Pulmonary artery endothelial cell (primary cell): ENCODE measurements at places on chromosomes 7 and 10.
A peak's percentile ranks its signal among the peaks of the same experiment; 100 is the strongest.

DNA sequence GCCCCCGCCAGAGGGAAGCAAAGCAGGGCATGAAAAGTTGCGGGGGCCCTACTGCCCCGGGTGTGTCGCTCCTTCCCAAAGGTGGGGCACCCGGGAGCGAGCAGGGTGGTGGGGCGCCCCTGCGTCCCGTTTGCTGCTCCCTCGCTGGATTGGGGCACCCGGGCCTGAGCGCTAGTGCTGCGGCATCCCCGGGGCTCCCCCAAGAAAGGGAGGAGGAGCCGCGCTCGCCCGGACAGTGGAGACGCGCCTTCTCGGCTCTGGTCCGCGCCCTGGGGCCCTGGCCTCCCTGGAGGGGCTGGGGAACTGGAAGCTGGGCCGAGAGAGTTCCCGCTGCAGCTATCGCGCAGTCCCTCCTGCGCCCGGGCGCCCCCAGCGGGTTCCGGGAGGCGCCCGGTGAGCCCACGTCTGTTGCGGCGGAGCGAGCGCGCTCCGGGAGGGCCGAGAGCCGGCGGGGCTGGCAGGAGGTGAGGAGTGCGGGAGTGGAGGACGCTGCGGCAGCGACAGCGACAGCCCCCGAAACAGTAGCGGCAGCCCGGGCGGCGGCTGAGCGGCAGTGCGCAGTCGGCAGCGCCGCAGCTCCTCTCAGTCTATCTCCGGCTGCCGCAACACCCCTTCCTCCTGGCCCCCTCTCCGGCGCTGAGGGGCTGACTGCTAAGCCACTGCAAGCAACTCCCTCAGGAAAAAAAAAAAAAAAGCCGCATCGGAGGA, 504 bp upstream of the BMPER start:
- no peak for DNase-seq

- no peak for DNase-seq
Measured at GRCh38 chr10:92142949-92143348, 147.9 kb downstream of the CPEB3 start.

DNA sequence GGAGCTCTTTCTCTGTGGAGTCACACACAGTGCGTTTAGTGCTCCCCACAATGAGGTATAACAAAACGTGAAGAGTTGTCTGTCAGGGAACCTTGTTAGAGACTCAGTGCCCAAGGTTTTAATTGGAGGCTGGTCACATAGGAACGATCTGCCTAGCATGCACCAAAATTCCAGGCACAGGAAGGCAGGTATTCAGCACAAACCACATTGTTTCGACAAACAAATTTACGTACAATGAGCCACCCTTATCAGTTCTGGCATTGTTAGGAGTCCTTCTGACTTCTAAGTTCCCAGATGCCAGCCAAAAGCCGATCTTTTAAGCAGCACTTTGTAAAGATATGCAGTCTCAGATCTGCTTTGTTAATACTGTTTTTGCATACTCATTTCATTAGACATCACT, 414.2 kb upstream of the MTPN start:
- no peak for DNase-seq

DNA sequence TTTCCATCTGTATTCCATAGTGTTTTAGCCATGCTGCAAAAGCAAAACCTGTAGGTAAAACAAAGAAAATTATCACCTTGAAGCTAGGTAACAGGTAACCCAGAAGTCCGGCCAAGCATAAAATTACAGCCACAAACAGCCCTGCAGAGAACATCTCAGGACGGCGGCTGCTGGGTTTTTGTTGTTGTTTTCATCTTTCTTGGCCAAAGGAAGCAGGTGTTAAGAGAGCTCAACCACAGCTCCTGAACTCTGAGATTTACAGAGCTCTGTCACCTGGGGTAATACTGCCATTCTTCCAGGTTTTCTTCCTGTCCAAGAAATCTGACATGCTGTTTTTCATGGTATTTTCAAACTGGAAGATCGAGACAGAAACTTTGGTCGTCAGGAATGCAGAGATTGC, 847 bp upstream of the SCIN start:
- DNase-seq: no peak

GRCh38 chr7:137519181-137519691, 175.7 kb upstream of the PTN start:
- DNase-seq: no peak

DNA sequence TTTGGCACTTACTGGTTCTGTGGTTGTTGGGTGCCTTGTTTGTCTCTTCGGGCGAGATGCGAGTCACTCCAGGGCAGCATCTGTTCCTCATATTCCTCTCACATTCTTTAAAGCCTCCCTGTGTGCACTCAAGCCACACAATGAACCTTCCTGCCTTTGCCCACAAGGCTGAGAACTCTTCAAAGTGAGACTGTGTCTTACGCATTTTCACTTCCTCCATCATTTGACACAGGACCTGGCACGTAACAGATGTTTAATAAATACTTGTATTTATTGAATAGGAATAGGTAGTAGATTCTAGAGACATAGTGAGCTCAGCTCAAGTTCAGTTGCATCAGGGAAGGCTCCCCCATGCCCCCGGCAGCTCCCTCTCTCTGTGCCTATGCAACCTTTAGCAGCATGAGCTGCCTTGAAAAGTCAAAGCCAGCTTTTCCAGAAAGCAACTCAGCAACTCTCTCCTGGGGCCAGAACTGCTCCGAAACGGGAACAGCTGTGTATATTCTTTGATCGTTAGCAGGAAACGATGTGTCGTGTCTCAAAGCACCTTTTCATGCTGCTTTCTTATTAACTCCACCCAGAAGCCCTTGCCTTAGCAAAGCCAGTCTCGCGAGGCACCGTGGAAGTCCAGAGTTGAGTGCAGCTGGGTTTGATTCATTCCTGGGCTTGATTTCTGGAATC, 97.5 kb downstream of the PFKFB3 start:
- DNase-seq: no peak

DNA sequence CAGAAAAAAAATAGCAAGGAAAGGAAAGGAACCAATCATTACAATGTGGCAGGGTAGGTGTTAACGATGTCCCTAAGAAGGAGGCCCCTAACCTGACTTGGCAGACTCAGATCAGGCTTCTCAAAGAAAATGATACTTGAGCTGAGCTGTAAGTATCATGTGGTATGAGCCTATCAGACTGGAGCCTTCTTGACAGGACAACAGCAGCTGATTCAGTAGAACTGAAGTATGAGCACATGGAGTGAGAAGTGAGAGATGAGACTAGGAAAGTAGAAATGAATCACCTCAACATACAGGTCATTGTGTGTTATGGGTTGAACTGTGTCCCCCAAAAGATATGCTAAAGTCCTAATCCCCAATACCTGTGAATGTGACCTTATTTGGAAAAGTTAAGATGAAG, 66.3 kb downstream of the MTERF1 start:
- DNase-seq: no peak

- DNase-seq: no peak
Measured at GRCh38 chr10:33279276-33279675, 55.2 kb downstream of the NRP1 start.

- no peak for DNase-seq
Measured at GRCh38 chr7:88254721-88255424, 35.0 kb upstream of the SRI start.

- no peak for DNase-seq
Measured at GRCh38 chr10:102643336-102644065, 778 bp upstream of the TRIM8 start.

DNA sequence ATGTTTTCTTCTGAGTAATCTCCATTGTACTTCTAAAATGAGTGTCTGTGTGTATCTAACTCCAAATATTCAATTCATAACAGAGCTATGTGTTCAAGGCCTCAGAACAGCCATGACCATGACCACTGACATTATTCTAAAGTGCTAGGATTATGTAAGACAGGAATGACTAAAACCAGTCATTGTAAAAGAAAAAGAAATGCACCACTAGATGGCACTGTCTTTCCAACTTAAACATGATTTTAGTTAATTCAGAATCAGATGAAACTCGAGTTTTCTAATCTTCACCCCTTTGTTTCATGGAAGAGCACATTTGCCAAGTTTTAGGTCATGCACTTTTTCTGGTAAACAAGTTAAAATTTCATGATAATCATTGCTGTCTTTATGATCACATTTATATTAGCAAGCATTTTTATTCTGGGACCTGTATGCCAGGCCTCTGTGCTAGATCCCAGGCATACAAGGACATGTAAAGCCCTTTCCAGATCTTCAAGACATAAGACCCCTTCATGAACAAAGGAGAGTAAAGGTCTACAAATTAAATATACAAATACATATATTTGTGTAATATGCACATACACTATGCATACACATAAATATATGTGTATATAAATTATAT, 26.1 kb upstream of the RSU1 start:
- no peak for DNase-seq

DNA sequence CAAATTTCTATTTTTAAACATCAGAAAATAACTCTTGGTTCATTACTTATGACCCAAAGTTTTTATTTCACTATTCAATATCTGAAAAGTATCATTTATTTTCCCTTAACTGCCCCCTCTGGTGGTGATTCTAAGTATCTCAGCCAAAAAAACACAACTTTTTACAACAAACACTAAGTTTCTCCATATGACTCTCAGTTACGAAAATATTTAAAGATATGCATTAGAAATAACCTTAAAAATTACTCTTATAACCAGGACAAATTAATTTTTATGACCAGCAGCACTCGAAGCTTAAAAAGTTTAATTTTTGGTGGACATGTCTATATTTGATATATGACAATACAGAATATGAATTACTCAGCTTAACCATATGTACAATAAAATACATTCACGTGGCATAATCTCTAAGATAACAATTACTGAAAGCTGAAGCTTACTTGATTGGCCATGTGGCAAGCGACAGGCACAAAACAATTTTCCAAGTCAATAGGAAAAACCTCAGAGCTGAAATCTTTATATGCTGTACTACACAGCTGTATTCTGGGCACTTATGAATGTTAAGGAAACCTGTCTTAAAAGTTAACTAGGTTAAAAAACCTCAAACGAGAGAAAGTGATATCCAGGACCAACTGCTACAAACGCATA, 2.3 kb downstream of the HNRNPA2B1 start:
- DNase-seq: no peak

GRCh38 chr7:25054819-25055519, 70.1 kb downstream of the CYCS start:
- no peak for DNase-seq

- no peak for DNase-seq
Measured at GRCh38 chr7:66256281-66256680, 51.1 kb downstream of the TPST1 start.

GRCh38 chr7:22949944-22950343, 64.0 kb downstream of the HYCC1 start:
- DNase-seq: no peak

- DNase-seq: no peak
Measured at GRCh38 chr7:157250605-157251228, 86.1 kb upstream of the DNAJB6 start.

- DNase-seq: no peak
Measured at GRCh38 chr7:8833355-8833754, 399.9 kb downstream of the NXPH1 start.

DNA sequence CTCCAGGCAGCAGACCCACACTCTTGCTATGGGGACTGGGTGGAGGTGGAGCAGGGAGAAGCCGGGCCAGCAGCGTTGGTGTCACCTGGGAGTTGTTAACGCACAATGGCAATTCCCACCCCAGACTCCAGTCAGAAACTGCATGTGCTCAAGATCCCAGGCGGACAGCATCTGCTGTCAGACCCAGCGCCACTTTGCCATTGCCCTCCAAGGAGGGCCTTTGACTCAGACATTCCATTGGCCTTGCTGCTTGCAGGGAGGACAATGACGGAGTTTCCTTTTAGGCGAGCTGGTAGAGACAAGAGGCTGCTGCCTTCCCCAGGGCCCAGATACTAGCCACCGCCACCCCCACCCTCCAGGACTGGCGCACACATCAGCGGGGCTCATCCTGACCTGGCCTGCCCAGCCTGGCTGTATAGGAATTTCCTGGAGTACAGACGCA, 34.5 kb downstream of the ZNF775 start:
- DNase-seq: no peak

DNA sequence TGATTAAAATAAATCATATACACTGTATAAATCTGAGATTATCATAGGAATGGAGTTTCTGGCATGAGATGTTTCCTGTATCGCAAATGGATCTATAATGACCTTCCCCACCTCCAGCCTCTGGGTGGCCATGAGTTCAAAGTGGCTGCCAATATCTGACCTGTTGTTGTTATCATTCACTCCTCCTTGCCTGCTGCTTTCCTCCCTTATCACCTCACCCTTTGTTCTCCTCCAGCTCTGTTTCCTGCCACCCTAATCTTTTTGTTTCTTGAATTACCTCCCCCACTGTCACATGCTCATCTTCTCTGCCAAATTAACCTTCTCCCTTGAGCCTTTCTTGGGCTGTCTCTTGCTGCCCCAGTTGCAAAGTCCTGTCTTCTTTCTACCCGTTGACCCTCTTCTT, 12.0 kb downstream of the SCD start:
- DNase-seq: peak; percentile 47

DNA sequence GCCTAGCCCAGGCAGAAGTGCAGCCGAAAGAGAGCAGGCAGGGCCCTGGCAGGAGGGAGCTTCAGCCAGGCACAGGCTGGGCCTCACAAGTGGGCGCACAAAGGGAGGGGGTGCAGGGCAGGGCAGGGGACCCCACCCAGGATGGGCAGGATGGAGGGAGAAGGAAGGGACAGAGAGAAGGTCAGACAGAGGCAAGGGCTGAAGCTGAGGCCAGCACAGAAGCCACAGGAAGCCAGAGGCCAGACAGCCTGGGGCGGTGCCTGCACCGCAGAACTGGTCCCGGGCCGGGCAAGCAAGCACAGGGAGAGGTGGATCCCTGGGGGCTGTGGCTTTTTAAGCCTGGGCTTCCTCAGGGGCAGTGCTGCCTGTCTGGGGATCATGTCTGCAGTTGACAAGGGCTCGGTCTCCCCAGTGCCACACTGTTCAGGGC, 16.7 kb downstream of the NOS3 start:
- DNase-seq: no peak

DNA sequence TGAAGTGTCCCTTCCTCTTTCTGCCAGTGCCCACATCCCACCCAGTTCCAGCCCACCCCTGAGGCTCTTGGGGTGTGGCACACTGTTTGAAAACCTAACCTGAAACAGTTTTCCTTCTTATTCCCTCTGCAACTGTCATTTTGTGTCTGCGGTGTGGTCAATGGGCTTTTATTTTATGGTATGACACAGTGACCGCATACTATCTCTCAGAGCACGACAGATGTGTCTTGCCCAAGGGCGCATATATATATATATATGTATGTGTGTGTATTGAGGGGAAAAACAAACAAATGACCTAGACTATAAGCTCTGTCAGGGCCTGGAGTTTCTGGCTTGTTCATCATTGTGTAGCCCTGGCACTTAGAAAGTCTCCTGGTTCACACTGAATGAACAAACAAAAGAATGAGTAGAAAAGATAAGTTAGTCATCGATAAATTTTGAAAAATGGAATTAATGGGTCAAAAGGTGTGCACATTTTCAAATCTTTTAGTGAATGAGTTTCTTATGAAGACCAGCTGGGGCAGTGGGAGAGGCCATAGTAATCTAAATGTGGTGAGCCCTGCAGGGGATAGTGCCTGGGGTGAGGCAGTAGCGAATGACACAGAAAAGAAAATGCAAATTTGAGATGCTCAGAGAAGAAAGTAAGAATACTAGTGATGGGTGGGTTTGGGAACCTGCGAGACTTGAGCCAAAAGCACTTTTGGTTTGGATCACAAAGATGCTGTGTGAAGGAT, 198.4 kb downstream of the SNX10 start:
- no peak for DNase-seq

- no peak for DNase-seq
Measured at GRCh38 chr7:118492466-118492865, 268.0 kb downstream of the ANKRD7 start.
